ENCODE measurements at places on chromosomes 2 and 18.
A peak's percentile ranks its signal among the peaks of the same experiment; 100 is the strongest.

DNA sequence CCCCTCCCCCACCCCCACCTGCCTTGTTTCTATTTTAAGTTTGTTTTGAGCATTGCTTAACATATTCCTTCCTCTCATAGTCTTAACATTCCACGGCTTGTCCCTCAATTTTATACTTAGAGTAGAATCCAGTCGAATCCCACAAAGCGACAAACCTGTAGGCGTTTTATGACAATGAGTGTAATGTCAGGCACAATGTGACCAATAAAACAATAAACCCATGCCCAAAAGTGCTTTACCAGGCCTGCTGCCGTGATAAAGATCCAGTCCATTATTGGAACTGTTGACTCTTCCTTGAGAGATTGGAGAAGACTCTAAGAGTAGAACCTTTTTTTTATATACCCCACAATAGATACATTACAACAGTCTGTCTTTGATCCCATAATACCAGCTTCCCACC lies 6.2 kb upstream of the MRO start:
- no peak for DNase-seq

DNA sequence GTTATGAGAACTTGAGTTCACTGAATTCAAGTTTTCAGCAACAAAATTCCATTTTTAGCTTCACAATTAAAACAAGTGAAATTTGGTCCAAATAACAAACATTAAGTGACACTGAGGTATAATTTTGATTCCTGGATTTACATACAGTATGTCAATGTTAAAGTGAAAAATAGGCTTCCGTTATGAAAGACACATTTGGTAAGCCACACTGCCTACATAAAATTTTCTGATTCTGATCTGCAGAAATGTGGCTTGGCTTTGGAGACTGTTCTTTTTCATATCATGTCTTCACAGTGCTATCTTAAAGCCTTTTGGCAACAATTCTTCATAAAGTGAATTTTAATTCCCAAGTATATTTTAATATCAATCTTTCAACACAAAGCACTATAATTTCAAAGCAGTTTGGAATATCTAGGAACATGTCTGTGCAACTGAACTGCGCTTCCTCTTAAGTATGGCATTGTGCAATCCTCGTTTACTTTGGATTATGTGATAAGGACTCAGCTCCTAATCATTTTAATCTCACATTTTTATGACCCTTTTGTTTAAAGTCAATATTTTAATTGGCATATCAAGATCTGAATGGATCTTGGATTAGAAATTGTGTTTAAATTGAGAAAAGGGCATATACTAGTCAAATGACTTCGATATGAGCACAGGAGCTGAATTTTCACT lies 60.0 kb downstream of the RBMS1 start:
- DNase-seq, result no peak

GRCh38 chr2:15259356-15259756 lies 301.8 kb downstream of the NBAS start:
- DNase-seq, result peak; percentile 38

- DNase-seq, result no peak
Observed at GRCh38 chr2:217954469-217954868, 48.3 kb downstream of the TNS1 start.

DNA sequence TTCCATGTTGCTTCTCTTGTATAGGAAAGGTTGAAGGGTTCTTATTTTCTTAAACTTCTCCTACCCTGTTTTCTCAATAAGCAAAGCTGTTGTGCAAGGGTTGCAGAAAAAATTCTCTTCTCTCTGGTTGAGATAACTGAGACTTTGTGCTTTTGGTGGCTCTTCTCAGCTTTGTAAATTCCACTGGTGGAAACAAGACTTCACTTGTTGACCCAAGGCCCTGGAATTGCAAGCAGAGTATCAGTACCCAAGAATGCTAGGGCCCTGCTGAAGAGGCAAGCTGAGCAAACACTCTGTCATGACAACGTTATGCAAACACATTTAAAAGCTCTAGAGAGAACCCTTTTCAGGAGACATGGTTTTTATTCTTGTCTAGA lies 294.7 kb upstream of the EPAS1 start:
- DNase-seq, result no peak

DNA sequence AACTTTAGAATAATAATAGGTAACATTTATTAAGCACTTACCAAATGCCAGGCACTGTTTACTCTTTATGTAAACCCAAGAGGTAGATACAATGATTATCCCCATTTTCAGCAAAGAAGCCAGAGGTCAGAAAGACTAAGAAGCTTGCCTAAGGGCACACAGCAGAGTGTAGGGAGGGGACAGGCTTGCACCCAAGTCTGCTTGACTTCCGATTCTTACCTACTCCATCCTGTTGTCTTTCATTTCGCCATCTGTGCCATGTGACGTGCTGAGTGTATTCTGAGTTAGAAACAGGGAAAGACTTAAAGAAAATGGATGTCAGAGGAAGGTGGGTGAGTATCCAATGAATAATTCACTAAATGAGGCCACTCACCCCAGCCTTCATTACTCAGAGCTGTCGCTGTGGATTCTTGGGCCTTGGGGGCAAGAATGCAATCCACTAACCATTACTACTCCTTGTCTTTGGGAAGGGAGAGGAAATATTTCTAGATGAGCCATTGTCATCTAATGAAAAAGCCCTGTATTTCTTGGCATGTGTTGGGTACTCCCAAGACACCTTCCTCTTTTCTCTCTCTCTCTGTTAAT lies 76.4 kb upstream of the BCL11A start:
- no peak for DNase-seq

All from H7 (cell line).